AG09319 (cell line): ENCODE measurements at places on chromosomes 2 and 18.

- no peak for DNase-seq
These were observed 652.6 kb downstream of the NRXN1 start for GRCh38 chr2:50379351-50379750.

GRCh38 chr18:32761231-32761630 lies 11.6 kb downstream of the KLHL14 start:
- DNase-seq = no peak

- no peak for DNase-seq
These were observed 22.8 kb upstream of the DAW1 start for GRCh38 chr2:227848586-227848985.

DNA sequence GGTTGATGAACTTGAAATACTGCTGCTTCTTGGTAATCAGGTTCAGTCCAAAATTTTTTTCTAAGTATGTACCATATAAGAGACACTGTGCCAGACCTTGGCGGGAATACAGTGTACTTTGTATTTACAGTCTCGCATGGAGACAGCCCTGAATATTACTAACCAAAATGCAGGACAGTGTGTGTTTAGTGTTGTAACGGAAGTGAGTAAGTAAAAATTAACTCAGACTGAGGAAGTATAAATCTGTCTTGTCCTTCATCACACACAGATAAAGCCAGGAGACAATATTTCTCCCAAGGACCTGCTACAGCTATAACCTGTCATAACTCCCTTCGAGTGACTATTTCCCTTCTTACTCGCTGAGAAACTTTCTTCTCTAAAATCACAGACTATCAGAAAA lies 76.9 kb downstream of the ACTR3 start:
- no peak for DNase-seq

GRCh38 chr2:85194780-85195480 lies 61.7 kb downstream of the TCF7L1 start:
- DNase-seq = no peak

GRCh38 chr2:130759906-130760753 lies 4.8 kb downstream of the AMER3 start:
- no peak for DNase-seq

DNA sequence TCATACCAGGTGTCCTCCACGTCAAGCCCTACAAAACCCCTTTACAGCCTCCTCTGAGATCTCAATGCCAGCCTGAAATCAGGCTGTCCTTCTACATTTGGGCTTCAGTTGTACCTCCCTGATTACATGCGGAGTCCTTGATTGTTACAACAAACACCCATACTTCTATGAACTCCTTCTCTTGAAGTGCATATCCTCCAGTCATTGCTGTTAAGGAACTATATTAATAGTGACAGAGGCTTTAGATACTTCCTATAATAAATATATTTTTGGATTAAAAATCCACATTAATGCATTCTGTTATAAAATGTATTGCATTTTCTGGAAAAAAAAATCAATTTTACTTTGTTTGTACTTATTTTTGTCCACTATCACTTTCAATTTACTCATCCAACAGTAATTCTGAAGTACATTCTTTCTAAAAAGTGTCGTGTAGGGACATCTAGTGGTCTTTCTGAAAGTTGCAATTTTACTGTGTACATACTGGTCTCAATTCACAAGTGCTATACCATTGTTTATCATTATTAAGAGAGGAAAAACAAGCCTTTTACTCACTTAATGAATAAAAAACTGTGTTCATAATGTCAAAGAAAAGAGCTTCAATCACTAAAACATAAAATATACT lies 316.4 kb downstream of the DSEL start:
- DNase-seq = peak; percentile 14

- DNase-seq = no peak
These were observed 76.4 kb downstream of the TANC1 start for GRCh38 chr2:159044804-159045286.

DNA sequence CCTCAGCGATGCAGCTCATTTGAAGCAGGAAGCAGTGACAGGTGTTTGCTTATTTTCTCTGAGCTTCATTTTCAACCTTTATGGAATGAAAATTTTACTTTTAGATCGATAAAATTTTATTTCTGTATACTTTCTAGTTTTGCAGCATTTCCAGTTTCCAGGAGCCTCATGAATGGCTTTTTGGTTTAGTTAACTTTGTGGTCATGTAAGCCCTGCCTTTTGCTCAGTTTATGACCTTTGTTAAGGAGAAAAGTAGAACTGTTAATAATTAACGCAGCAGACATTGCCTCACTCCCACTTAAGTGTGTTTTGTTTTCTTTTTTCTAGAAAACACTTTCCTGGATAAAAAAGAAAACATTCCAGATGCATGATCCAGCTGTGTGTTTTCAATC lies 4.4 kb upstream of the FARP2 start:
- no peak for DNase-seq

GRCh38 chr2:215817046-215817445 lies 196.3 kb downstream of the MREG start:
- DNase-seq = no peak

DNA sequence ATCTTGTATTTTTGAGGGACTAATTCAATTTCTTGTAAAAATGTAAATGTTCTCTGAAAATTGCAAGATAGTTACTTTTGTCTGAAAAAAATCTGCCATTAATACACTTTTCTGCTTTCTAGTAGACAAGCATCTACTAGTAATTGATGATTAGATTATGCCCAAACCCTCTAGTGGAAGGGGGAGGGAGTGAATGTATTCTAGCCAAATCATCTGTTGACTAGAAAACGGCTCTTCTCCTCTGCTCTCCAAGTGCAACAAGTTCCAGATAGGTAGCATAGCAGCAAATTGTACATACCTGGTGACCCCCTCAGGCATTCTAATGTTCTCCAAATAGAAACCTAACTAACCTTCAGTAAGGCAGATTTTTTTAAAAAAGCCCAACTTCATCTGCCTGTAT lies 58.6 kb downstream of the RELCH start:
- no peak for DNase-seq

GRCh38 chr2:215653344-215654030 lies 217.6 kb upstream of the FN1 start:
- DNase-seq = no peak

DNA sequence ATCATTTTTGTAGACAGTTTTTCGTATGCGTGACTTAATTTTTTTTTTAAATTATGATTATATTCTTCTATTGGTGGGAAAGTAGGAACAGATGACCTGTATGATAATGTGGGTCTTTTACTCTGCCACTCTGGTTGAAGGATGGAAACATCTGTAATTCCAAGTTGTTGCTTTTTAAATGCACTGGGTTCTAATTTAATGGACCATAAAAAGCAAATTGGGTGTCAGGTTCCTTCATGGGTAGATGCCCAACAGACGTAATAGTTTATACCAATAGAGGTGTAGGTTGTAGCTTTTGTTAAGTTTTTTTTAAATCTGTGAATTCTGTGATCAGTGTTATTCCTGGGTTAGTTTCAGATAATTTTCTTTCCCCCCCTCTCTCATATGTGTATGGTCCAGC lies 117.6 kb downstream of the MAP4K4 start:
- no peak for DNase-seq

GRCh38 chr2:142750858-142751257 lies 126.6 kb upstream of the KYNU start:
- DNase-seq = no peak
